Cardiac muscle cell (in vitro differentiated cells and primary cell): ENCODE measurements at places on chromosomes 13 and 19.
A peak's percentile ranks its signal among the peaks of the same experiment; 100 is the strongest.

- H3K4me3 ChIP-seq: no peak overlapping the region
- no peak overlapping the region for H3K27ac ChIP-seq
- H3K4me1 ChIP-seq: no peaks in the 10 kb centered on the region
- no peaks in the 10 kb centered on the region for H3K36me3 ChIP-seq
- no peaks in the 10 kb centered on the region for H3K27me3 ChIP-seq
These were observed 919.8 kb upstream of the SLITRK1 start for GRCh38 chr13:84802073-84802472.

- peaks cover 6% of the 10 kb centered on the region for H3K4me1 ChIP-seq
- H3K4me3 ChIP-seq: no peak overlapping the region
- no peaks in the 10 kb centered on the region for H3K27me3 ChIP-seq
These were observed 10.0 kb downstream of the CHAMP1 start for GRCh38 chr13:114324334-114324733.

DNA sequence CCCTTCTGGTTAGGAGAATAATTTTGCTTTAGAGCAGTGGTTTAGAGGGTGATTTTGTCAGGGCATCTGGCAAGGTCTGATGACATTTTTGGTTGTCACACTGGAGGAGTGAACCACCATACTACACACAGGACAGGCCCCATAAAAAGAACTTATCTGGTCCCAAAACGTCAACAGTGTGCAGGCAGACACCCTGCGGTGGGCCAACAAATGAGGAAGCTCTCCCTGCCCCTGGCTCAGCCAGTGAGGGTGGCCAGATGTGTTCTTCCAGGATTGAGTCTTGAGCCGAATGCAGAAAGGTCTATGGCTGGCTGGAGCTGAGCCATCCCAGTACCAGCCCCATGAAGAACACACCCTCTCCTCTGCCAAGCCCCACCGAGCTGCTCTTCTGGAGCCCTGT lies 149.2 kb downstream of the MIPEP start:
- H3K27me3 ChIP-seq: no peaks in the 10 kb centered on the region
- no peak for DNase-seq
- H3K4me3 ChIP-seq: no peak overlapping the region
- peaks cover 15% of the 10 kb centered on the region for H3K4me1 ChIP-seq
- H3K36me3 ChIP-seq: no peaks in the 10 kb centered on the region

- no peaks in the 10 kb centered on the region for H3K27me3 ChIP-seq
- H3K27ac ChIP-seq: no peak overlapping the region
- no peaks in the 10 kb centered on the region for H3K36me3 ChIP-seq
- no peak for DNase-seq
- H3K4me1 ChIP-seq: no peaks in the 10 kb centered on the region
- no peak overlapping the region for H3K4me3 ChIP-seq
These were observed 62.6 kb downstream of the LACC1 start for GRCh38 chr13:43942286-43942685.

DNA sequence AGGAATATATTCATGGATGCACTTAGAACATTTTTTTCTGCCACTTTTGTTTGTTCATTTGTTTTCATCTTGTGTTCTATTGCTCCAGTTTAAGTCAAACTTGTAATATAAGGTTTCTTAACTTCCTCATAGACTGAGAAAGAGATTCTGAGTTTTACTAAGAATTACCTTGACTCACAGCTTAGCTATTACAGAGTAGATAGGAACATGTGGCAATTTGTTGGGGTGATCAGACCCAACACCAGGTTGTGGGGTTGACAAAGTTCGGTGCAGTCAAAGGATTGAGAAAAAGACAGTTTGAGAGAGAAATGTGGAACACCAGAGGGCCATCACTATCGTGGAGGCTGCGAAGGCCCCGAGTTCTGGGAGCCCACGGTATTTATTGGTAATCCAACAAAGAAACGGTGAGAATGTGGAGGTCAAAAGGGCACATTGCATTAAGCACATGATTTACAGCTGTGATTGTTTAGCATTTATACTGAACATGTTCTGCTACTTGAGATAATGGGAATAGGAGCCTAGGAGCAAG lies 2526.0 kb downstream of the PCDH9 start:
- no peak overlapping the region for H3K27ac ChIP-seq
- H3K4me1 ChIP-seq: no peaks in the 10 kb centered on the region
- H3K36me3 ChIP-seq: no peaks in the 10 kb centered on the region
- no peak for DNase-seq
- H3K4me3 ChIP-seq: no peak overlapping the region

GRCh38 chr19:13398780-13399726 lies 107.2 kb downstream of the CACNA1A start:
- H3K4me1 ChIP-seq: no peaks in the 10 kb centered on the region
- DNase-seq: no peak
- no peak overlapping the region for H3K4me3 ChIP-seq
- H3K36me3 ChIP-seq: no peaks in the 10 kb centered on the region

DNA sequence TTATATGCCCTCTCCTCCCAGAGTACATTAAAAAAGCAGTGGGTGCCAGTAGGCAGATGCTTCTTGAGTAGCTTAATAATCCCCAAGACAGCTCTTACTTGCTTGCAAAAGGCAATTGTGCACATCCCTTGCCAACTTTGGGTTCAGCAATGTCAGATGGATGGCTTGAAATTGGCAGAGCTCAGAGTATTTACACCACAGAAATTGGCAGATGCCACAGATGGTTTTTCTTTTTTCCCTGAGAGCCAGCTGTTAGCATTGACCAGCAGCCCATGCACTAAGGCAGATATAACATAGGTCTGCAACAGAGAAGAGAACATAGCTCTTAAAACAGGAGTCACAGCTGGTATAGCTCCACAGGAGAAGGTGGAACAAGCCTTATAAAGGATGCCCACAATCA lies 18.4 kb upstream of the RNASEH2B start:
- H3K27me3 ChIP-seq: no peaks in the 10 kb centered on the region
- H3K4me3 ChIP-seq: no peak overlapping the region
- peaks cover 10% of the 10 kb centered on the region for H3K4me1 ChIP-seq

- H3K4me1 ChIP-seq: peaks cover 16% of the 10 kb centered on the region
- H3K36me3 ChIP-seq: no peaks in the 10 kb centered on the region
- H3K4me3 ChIP-seq: no peak overlapping the region
- no peak for DNase-seq
These were observed 34.7 kb downstream of the TSSK6 start for GRCh38 chr19:19480688-19481087.

- H3K27ac ChIP-seq: no peak overlapping the region
- H3K27me3 ChIP-seq: no peaks in the 10 kb centered on the region
- peaks cover 13% of the 10 kb centered on the region for H3K36me3 ChIP-seq
- DNase-seq: peak; percentile 18
- H3K4me1 ChIP-seq: no peaks in the 10 kb centered on the region
These were observed 55.2 kb downstream of the VWA8 start for GRCh38 chr13:41905600-41906254.

GRCh38 chr19:10742476-10742875 lies 24.6 kb downstream of the DNM2 start:
- H3K4me1 ChIP-seq: no peaks in the 10 kb centered on the region
- H3K27me3 ChIP-seq: no peaks in the 10 kb centered on the region
- no peak overlapping the region for H3K27ac ChIP-seq
- no peaks in the 10 kb centered on the region for H3K36me3 ChIP-seq
- DNase-seq: no peak
- H3K4me3 ChIP-seq: no peak overlapping the region

DNA sequence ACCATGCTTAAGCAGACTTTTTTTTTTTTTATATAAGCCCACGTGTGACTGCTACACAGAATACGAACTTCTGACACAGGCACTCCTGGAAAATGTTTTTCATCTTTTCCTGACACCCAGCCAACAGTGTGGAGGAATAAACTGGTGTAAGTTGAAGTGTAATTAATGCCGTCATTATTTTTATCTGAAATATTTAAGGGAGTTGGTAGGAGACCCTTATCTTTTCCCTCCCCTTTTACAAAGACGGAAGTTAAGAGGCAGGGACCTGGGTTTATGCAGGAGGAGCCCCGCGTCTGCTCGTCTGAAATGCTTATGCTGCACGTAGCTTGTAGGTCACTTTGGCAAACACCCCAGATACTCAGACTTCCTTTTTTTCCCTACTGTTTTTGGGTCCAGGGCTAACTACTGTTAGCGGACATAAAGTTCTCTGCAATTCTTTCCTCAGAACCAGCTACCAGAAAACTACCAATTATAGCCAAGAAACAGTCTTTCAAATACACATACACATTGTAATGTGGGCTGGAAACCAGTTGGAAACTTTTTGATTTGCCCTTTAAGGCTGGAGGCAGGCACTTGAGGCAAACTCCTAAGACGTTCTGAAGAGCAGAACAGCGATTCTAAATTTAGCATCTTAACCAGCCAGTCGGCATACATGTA lies 50.8 kb downstream of the EFNB2 start:
- DNase-seq: peak; percentile 89
- no peaks in the 10 kb centered on the region for H3K36me3 ChIP-seq

- DNase-seq: no peak
- no peaks in the 10 kb centered on the region for H3K27me3 ChIP-seq
- H3K27ac ChIP-seq: no peak overlapping the region
- no peaks in the 10 kb centered on the region for H3K4me1 ChIP-seq
These were observed 29.8 kb downstream of the DPF1 start for GRCh38 chr19:38194061-38194701.

DNA sequence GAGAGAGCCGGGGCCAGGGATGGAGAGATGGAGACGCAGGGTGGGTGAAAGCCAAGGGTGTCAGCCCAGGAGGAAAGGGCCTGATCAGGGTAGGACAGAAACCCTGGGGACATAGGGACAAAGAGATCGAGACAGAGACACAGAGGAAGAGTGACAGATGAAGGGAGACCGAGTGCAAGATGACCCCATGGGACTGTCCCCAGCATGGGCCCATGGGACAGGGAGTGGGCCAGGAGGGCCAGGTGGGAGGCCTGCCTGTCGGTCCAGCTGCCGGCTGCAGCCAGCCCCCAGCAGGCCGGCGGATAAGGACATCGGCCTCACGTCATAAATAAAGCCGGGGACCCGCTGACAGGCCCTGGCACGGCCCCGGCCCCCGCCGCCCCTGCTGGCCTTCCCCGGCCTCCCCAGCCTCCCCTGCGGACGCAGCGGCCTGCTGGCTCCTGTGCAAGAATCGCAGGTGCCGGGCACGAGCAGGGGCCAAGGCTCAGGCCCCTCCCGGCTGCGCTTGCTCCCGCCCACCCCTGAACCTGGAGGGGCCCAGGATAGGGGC lies 6.3 kb downstream of the REX1BD start:
- no peaks in the 10 kb centered on the region for H3K36me3 ChIP-seq
- H3K4me3 ChIP-seq: peak overlapping the region; percentile 28
- peaks cover 4% of the 10 kb centered on the region for H3K27me3 ChIP-seq
- DNase-seq: no peak
- no peaks in the 10 kb centered on the region for H3K4me1 ChIP-seq

- no peak overlapping the region for H3K4me3 ChIP-seq
- no peak overlapping the region for H3K27ac ChIP-seq
- DNase-seq: no peak
- H3K27me3 ChIP-seq: no peaks in the 10 kb centered on the region
- no peaks in the 10 kb centered on the region for H3K4me1 ChIP-seq
These were observed 2.6 kb upstream of the HAUS5 start for GRCh38 chr19:35609851-35610353.

DNA sequence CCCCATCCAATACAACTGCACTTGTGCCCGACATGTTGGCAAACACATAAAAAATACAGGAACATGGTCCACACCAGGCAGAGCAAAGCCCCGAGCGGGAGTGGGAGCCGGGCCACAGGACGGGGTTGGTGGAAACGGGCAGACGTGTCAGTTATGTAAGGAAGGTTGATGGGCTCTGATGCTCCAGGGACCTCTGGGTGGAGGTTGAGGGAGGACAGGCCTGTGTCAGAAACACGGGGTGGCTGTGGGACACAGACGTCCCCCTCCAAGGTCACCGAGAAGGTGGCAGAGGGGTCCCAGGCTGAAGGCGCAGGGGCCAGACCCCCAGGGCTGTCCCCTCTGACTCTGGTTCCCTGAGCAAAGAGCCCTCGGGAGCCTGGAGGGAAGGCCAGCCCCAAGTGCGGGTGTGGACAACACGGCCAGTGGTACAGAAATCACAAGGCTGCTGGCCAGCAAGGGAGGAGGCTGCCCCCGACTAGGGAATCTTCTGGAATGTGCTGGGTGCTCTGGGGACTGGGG lies 31.4 kb upstream of the C13orf46 start:
- no peaks in the 10 kb centered on the region for H3K36me3 ChIP-seq
- no peaks in the 10 kb centered on the region for H3K4me1 ChIP-seq
- no peak for DNase-seq
- H3K27ac ChIP-seq: no peak overlapping the region
- H3K27me3 ChIP-seq: no peaks in the 10 kb centered on the region
- no peak overlapping the region for H3K4me3 ChIP-seq

DNA sequence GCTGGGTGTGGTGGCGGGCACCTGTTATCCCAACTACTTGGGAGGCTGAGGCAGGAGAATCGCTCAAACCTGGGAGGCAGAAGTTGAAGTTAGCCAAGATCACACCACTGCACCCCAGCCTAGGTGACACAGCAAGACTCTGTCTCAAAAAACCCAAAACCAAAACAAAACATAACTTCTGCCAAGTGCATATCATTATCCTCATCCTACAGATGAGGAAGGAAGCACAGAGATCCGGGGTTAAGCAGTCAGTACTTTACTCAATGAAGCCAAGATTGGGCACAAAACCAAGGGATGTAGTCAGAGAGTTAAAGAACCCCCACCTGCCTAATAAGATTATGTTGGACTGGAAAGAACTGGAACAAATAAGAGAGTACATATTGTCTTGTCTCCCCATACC lies 5.5 kb upstream of the TMTC4 start:
- H3K27me3 ChIP-seq: peaks cover 7% of the 10 kb centered on the region
- no peaks in the 10 kb centered on the region for H3K36me3 ChIP-seq
- no peak overlapping the region for H3K4me3 ChIP-seq
- no peaks in the 10 kb centered on the region for H3K4me1 ChIP-seq
- H3K27ac ChIP-seq: no peak overlapping the region

- DNase-seq: peak; percentile 14
- no peak overlapping the region for H3K27ac ChIP-seq
- peak overlapping the region; percentile 92 for H3K4me3 ChIP-seq
- H3K27me3 ChIP-seq: peaks cover 74% of the 10 kb centered on the region
- no peaks in the 10 kb centered on the region for H3K36me3 ChIP-seq
- peaks cover 3% of the 10 kb centered on the region for H3K4me1 ChIP-seq
These were observed 471 bp downstream of the DACH1 start for GRCh38 chr13:71866335-71867130.

DNA sequence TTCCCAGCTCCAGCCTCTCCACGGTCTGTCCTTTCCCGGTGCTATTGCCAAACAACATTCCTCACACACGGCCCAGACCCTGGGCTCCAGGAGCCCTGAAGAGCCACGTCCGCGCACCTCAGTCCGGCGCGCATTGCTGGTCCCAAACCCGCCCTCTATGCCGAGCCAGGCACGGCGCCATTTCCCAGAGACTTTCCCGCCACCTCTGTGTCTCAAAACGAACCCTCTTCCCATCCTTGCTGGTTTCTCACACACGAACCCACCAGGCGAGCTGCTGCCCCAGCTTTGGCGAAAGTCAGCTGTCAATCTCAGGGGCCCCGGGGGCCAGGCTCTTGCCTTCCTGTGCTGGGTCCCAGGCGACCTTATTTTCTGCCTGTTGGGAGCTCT lies 28.0 kb upstream of the F7 start:
- no peak overlapping the region for H3K4me3 ChIP-seq
- DNase-seq: no peak
- no peaks in the 10 kb centered on the region for H3K36me3 ChIP-seq
- H3K27me3 ChIP-seq: no peaks in the 10 kb centered on the region
- H3K27ac ChIP-seq: no peak overlapping the region
